ENCODE measurements at places on chromosomes 1 and 21.

GRCh38 chr1:84574936-84575335, 696 bp upstream of the CTBS start:
- DNase-seq, result no peak

- DNase-seq, result no peak
Observed at GRCh38 chr1:219067350-219067712, 106.3 kb upstream of the LYPLAL1 start.

- DNase-seq, result no peak
Observed at GRCh38 chr1:210815641-210816550, 318.1 kb downstream of the KCNH1 start.

DNA sequence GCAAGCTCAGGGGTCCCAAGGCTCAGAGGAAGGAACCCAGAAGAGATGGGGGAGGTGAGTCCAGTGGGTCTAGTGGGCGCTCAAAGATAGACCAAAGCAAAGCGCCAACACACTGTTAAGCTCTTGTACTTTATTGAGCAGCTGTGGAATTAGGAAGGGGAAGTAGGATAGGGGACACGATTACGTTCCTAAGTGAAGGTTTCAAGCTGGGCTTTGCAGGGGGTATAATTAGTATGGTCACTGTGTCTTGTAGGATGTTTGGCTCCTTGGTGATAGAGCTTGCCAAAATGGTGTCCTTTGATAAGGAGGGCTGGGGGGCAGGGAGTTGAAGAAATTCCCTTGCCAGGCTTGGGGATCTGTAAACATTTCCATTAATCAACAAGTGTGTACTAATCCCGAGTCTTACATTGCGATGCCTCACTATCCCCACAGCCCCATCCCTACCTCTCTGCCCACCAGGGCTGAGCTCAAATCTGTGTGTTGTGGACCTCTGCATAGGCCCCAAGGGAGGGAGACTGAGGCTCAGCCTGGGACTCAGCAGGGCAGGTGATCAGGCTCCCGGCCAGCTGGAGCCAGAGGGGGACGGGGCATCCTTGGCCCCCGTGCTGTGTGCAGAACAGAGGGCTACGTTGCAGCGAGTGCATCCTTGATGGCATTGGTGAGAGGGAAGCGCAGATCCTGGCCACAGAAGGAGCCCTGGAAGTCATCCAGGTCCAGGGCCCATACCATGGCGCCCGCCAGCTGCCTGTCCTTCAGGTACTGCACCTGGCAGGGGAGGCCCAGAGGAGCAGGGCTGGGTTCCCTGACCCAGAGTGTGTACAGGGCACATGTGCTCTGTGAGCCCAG, 3.4 kb upstream of the MYBPH start:
- no peak for DNase-seq

GRCh38 chr1:175138579-175138978, 54.0 kb downstream of the KIAA0040 start:
- no peak for DNase-seq

DNA sequence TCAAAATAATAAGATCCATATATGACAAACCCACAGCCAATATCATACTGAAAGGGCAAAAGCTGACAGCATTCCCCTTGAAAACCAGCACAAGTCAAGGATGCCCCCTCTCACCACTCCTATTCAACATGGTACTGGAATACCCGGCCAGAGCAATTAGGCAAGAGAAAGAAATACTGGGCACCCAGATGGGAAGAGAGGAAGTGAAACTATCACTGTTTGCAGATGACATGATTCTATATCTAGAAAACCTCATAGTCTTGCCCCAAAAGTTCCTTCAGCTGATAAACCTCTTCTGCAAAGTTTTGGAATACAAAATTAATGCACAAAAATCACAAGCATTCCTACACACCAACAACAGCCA, 442.7 kb downstream of the PTBP2 start:
- DNase-seq, result no peak

DNA sequence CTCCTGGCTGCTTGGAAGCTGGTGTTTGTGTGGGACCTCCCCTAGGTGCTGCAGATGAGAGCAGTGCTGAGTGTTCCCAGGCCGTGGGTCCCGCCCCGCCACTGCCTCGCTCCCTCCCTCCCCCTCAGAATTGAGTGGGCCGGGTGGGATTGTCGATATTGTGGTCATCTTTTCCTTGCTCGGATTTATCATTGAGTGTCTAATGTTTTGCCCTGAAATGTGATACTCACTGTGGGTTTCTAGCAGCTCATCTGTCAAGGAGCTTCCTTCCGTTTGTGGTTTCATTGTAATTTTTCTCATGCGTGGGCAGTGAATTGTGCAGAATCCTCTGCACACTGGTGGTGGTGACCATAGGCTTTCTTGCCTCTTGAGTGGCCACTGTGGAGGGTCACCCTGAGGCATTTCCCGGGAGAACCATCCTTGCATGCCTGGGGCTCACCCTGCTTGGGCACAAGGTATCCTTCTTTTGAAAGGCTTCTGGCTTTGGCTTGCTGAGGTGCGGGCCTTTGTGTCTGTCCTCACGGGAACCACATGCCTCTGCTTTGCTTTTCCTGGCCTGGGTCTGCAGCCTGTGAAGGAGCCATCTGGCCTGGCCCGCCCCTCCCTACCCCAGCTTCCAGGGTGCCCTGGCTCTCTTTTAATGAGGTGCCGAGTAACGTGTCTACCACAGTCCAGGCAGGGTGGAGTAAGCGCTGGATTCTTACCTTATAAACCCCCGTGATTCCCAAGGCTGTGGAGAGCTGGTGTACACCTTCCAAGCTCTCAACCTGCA, 25.6 kb downstream of the SLX9 start:
- no peak for DNase-seq

DNA sequence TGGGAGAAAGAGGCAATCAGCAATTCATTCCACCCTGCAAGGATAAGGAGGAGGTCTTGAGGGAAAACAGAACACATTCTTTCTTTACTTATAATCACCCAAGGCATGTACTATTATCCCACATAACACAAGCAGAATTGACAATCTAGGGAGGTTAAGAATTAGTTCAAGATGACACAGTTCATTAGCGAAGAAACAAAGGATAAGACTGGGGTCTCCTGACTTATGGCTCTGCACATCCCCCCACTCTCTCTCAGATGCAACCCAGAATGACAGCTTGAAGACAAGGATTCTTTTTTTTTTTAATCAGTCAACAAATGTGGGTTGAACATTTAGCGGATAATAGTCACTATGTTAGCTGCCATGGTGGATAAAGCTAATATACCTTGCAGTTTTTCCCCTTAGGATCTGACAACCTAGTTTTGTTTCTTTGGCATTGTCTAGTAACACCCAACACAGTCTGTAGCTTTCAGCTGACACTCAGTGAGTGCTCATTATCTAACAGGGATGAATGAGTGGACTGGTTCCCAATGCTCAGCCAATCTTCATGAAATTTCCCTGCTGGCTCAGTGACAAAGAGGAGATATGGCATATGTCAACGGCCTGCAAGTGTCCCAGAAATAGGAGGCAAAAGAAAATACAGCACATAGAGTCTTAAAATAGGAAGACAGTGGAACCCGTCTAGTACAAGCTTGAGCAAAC, 35.1 kb downstream of the RXRG start:
- DNase-seq, result no peak

DNA sequence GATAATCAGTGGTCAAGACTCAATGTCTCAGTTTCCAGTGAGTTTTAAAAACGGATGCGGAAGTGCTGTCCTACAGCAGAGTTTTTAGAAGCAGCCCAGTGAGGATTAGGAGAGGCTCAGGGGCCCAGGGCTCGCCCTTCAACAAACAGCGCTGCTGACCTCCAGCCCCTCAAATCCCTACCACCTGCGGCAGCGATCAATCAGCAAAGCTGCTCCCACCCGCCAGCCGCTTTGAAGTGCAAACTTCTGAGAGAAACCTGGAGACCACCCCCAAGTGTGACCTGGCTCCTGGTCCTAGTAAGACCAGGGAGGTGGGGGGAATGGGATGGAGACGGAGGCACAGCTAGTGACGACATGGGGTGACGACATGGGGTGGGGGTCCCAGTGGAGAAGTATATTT, 14.4 kb downstream of the ZBTB17 start:
- no peak for DNase-seq

GRCh38 chr1:179586107-179586823, 5.4 kb upstream of the TDRD5 start:
- peak; percentile 26 for DNase-seq

DNA sequence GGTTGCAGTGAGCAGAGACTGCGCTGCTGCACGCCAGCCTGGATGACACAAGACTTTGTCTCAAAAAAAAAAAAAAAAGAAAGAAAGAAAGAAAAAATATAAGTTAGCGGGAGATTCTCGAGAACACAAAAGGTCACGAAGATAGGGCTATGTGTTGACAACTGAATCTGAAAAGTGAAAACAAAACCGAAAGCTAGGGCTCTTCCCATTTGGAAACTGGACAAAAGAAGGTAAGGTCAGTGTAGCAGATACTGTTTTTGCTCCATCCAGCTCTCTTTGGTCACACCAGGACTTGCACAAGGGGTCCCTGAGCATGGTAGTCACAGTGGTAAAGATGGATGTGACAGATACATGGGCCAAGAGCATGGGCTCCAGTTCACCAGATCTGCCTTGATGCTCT, 60.4 kb upstream of the MAP10 start:
- DNase-seq, result no peak

GRCh38 chr1:154943649-154944400, 7.3 kb upstream of the PMVK start:
- peak; percentile 66 for DNase-seq

Measured in erythroblast (primary cell).